ENCODE measurements at places on chromosomes 6 and 20.

- H3K36me3 ChIP-seq = no peaks in the 10 kb centered on the region
- H3K4me1 ChIP-seq = no peaks in the 10 kb centered on the region
- H3K27me3 ChIP-seq = no peaks in the 10 kb centered on the region
- no peak overlapping the region for H3K27ac ChIP-seq
- H3K4me3 ChIP-seq = no peak overlapping the region
Measured at GRCh38 chr20:10633718-10634117, 40.1 kb downstream of the JAG1 start.

GRCh38 chr6:81051952-81052351 is 700.5 kb downstream of the TENT5A start:
- H3K4me3 ChIP-seq = no peak overlapping the region
- H3K4me1 ChIP-seq = no peaks in the 10 kb centered on the region
- no peak for DNase-seq
- H3K36me3 ChIP-seq = no peaks in the 10 kb centered on the region
- H3K27me3 ChIP-seq = no peaks in the 10 kb centered on the region

- H3K4me3 ChIP-seq = no peak overlapping the region
- no peaks in the 10 kb centered on the region for H3K27me3 ChIP-seq
- DNase-seq = no peak
- H3K4me1 ChIP-seq = no peaks in the 10 kb centered on the region
- H3K36me3 ChIP-seq = no peaks in the 10 kb centered on the region
Measured at GRCh38 chr20:8974009-8974708, 94.7 kb upstream of the PLCB4 start.

DNA sequence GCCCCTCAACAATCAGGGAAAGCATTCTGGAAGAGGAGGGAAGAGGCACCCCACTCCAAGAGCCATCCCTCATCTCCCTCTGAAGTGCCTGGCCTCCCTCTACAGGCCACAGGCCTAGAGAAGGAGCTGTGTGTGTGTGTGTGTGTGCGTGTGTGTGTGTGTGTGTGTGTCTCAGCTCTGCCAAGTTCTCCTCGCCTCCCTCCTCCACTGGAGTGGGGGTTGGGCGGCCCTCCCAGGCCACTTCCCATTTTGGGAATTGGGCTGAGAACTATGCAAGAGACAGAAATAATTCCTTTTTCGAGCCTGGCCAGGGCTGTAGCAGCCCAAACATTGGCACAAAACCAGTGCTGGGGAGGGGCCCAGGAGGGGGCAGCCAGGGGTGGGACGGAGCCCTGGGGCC is 35.7 kb downstream of the KCNB1 start:
- no peaks in the 10 kb centered on the region for H3K4me1 ChIP-seq
- H3K27ac ChIP-seq = no peak overlapping the region
- no peak overlapping the region for H3K4me3 ChIP-seq
- no peak for DNase-seq
- peaks cover 27% of the 10 kb centered on the region for H3K27me3 ChIP-seq

DNA sequence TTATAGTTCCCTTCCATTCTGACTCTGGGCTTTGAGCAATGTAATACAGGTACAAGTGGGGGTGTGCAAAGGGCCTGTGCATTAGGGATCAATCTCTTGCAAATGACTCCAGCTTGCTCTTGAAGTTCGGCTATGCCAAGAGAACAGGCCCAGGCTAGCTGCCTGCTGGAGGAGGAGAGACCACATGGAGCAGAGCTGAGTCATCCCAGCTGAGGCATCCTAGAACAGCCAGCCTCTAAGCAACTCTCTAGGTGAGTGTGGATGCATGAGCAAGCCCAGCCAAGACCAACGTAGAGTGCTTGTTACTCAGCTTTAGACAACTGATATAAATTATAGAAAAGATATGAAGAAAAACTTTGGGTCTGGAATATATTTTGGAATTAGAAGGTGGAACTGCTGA is 47.6 kb upstream of the RBM24 start:
- no peak overlapping the region for H3K4me3 ChIP-seq
- no peaks in the 10 kb centered on the region for H3K27me3 ChIP-seq
- H3K36me3 ChIP-seq = no peaks in the 10 kb centered on the region
- no peaks in the 10 kb centered on the region for H3K4me1 ChIP-seq
- no peak overlapping the region for H3K27ac ChIP-seq

DNA sequence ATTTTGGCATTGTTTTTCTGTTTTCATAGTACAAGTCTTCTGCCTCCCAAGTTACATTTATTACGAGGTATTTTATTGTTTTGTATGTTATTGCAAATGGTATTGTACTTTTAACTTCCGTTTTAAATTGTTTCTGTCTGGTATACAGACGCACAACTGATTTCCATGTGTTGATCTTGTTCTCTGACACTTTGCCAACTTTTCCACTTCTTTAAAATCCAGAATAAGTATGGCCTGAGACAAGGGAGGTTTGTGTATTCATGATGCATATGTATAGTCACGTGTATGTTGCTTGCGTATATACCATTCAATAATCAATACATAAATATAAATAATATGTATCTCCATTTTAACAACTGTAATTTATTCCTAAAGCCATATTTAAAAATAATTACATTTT is 41.2 kb downstream of the THBS2 start:
- no peaks in the 10 kb centered on the region for H3K27me3 ChIP-seq
- H3K27ac ChIP-seq = no peak overlapping the region
- H3K36me3 ChIP-seq = peaks cover 26% of the 10 kb centered on the region
- DNase-seq = no peak
- peak overlapping the region; percentile 32 for H3K4me3 ChIP-seq

- H3K4me3 ChIP-seq = no peak overlapping the region
- DNase-seq = peak; percentile 28
- no peak overlapping the region for H3K27ac ChIP-seq
- no peaks in the 10 kb centered on the region for H3K36me3 ChIP-seq
Measured at GRCh38 chr20:62511915-62512610, 36.3 kb upstream of the GATA5 start.

GRCh38 chr6:119205911-119206618 is 127.6 kb upstream of the FAM184A start:
- H3K27ac ChIP-seq = no peak overlapping the region
- peaks cover 13% of the 10 kb centered on the region for H3K4me1 ChIP-seq
- no peaks in the 10 kb centered on the region for H3K27me3 ChIP-seq
- no peak for DNase-seq
- peaks cover 13% of the 10 kb centered on the region for H3K36me3 ChIP-seq
- H3K4me3 ChIP-seq = no peak overlapping the region

GRCh38 chr20:7585126-7585679 is 355.1 kb downstream of the HAO1 start:
- no peak overlapping the region for H3K27ac ChIP-seq
- H3K4me1 ChIP-seq = no peaks in the 10 kb centered on the region
- no peaks in the 10 kb centered on the region for H3K27me3 ChIP-seq
- no peaks in the 10 kb centered on the region for H3K36me3 ChIP-seq
- DNase-seq = no peak

DNA sequence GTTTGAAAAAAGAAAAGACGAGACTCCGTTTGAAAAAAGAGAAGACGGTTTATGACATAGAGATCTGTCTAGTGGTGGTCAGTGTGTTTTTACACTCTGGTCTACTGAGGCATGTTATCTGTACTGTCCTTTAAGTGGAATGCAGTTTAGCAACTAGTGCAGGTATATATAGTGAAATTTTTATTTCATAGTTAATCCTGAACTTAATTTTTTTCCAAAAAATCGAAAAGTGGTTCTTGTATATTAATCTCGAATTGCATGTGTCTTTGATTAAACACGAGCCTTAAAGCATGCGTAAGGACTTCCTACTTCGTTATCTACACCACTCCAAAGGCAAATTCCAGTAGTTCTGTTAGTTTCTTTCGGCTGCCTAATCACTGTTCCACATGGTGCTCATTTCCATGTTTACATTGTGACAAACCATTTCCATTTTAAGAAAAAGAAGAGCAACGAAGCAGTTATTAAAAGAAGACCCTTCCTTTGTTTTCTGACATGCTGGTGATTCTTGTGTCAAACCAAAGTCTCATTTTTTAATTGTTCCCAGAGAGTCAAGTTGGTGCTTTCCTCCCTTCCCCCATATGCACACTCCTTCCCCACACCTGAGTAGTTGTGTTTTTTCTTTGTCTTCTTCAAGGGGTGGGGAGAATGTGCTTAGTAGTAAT is 2.3 kb downstream of the SNX9 start:
- DNase-seq = no peak
- H3K4me3 ChIP-seq = no peak overlapping the region
- H3K4me1 ChIP-seq = peaks cover 29% of the 10 kb centered on the region
- H3K27ac ChIP-seq = no peak overlapping the region

- peak overlapping the region; percentile 57 for H3K4me3 ChIP-seq
- peak; percentile 59 for DNase-seq
- peaks cover 25% of the 10 kb centered on the region for H3K4me1 ChIP-seq
Measured at GRCh38 chr6:90216072-90216977, 80.3 kb downstream of the BACH2 start.

DNA sequence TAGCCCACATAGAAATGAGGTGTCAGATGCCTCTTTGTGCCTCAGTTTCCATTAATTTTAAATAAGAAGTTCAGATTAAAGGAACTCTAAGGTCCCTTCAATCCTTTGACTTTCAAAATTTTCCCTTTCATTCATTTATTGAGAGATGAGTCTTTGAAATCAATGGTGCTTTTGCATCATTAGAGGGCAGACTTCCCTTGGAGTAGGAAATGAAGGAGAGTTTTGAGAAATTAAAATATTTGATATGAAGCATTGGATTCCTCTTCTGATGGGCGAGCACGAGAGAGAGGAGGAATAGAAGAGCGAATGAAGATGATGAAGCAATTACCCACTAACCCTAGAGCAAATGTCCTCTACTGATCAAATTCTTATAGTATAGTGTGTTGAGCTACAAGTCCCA is 105.7 kb downstream of the EDN1 start:
- H3K27me3 ChIP-seq = no peaks in the 10 kb centered on the region
- no peak overlapping the region for H3K4me3 ChIP-seq
- no peaks in the 10 kb centered on the region for H3K4me1 ChIP-seq
- no peak for DNase-seq

DNA sequence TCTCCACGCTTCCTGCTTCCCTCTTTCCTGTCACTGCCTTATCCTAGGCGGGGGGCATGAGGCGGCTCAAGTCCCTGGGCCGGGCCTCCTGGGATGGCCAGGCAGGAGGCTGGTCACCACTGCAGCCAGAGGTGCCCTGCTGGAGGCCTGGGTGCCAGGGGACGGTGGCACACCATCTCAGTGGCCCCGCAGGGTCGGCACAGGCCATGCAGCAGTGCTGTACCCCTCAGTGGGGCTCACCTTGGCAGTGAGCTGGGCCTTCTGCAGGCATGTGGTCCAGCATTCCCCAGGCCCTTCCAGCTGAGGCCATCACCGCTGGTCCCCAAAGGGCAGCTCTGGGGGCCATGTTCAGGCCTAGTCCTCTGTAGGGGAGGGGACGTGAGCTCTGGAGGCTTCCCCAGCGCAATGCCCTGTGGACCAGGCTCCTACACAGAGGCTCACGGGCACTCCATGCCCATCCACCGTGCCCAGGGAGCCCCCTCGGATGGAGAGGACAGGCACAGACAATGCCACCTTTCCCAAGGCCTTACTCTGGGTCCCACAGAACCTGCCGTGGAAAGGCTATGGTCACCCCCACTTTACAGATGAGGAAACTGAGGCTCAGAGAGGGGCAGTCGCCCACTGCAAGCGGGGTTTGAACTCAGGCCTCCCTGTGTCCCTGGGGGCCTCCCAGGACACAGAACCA is 123.8 kb downstream of the TAF4 start:
- H3K36me3 ChIP-seq = peaks cover 4% of the 10 kb centered on the region
- H3K27me3 ChIP-seq = no peaks in the 10 kb centered on the region
- H3K27ac ChIP-seq = no peak overlapping the region
- H3K4me3 ChIP-seq = no peak overlapping the region

DNA sequence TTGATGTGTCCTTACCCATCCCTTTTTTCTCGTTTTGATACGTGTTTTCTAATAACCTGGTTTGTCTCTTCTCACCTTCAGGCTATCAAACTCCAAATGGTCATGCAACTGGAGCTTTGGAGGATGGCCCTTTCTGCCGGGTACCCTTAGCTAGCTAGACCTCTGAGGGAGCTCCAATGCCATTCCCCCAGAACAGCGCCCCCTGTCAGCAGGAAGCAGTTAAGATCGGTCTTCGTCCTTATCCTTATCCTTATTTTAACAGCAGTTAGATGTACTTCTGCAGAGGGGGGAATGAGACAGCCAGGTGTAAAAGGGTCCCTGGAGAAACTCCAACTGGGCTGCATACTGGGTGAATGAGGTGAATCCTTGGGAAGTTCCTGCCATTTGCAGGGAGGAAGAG is 37.2 kb downstream of the SEL1L2 start:
- H3K27ac ChIP-seq = no peak overlapping the region
- no peak overlapping the region for H3K4me3 ChIP-seq
- H3K36me3 ChIP-seq = no peaks in the 10 kb centered on the region
- no peaks in the 10 kb centered on the region for H3K27me3 ChIP-seq
- no peak for DNase-seq

- no peaks in the 10 kb centered on the region for H3K27me3 ChIP-seq
- no peak overlapping the region for H3K27ac ChIP-seq
- no peak for DNase-seq
Measured at GRCh38 chr6:159688266-159688905, 4.7 kb downstream of the SOD2 start.

DNA sequence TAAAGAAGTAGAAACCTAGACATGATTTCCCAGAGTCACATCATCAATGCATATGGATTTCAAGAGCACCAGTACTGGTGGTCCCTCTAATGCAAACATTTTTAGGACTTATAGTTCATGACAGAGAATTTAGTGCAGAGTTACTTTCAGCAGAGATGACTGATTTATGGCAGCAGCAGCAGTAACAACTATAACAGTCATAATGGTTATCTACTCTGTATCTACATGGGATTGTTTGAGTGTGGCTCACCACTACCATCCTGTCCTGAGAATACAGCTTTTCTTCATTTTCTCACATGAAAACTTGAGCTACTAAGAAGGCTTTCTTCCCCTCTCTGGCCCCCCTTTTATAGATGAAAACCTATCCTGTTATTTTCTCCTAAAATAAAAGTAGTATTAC is 128.5 kb upstream of the ENPP5 start:
- peaks cover 16% of the 10 kb centered on the region for H3K27me3 ChIP-seq
- no peak overlapping the region for H3K27ac ChIP-seq
- no peak overlapping the region for H3K4me3 ChIP-seq
- no peak for DNase-seq
- H3K4me1 ChIP-seq = no peaks in the 10 kb centered on the region

DNA sequence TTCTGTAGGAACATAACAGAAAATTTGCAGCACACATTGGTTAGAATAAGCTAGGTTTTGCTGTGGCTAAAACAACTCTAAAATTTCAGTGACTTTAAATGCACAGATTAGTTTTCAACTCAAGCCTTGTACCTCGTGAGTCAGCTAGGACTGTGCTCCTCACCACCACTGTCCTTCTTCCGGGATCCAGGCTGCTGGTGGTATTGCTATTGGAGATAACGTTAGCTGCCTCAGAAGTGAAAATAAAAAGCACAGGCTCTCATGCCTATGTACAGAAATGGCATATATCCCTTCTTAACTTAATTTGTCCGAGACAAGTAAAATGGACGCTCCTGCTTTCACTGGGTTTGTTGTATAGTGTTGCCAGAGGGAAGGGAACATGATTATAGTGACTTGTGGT is 931.1 kb upstream of the EYS start:
- no peak overlapping the region for H3K4me3 ChIP-seq
- no peaks in the 10 kb centered on the region for H3K36me3 ChIP-seq
- no peaks in the 10 kb centered on the region for H3K4me1 ChIP-seq
- no peak for DNase-seq
- no peak overlapping the region for H3K27ac ChIP-seq

All from activated CD8-positive, alpha-beta T cell treated with anti-CD3 and anti-CD28 coated beads, Interleukin-2, amount 10 ng/mL, durations not matched to agents 7 days and 5 days (primary cell).